T-helper 1 cell (primary cell): ENCODE measurements at places on chromosomes 5 and 9.

DNA sequence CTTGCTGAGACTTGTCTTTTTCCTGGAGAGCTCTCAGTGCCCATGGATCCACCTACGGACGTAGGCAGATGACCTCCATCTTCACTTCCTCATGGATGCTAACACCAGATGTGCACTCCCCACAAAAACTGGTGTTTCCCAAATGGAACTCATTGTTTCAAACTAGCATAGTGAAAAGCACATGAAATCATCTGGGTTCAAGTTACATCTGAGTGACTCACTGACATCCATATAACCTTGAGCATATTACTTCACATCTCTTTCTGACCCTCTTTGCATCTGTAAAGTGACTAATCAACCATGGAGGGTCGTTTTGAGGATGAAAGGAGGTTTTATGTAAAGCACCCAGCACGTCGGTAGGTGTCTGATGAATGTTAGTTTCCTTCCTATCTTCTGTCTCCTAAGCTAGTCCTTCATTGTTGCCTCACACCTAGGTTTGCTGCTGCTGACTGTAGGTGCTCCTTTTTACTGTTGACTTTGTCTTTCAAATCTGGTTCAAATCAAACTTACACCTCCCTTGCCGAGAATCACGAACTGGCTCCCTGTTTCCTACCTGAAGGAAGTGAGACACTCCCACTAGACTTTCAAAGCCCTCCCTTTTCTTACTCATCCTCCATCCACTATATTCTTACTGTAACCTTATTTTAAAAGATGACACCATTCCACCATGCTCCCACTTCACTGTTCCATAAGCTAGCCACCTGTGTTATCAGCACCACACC lies 10.3 kb downstream of the OCLN start:
- no peak for DNase-seq

DNA sequence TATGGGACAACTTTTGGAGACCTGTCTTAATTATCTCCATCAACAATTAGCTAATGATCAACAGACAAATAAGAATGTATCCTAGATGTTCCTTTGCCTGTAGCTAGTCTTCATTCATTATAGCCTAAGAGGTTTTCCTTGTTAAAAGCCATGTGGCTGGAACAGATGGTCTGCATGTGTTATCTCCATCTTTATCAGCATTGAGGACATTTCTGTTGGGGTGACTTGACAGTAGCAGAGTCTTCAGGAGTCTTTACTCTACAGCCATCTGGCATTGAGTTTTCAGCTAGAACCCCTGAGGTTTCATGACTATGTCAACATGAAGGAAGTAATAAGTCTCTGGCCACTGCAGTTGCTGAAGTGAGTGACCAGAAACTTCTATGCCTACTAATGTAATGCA lies 106.6 kb upstream of the TLE4 start:
- no peak for DNase-seq

GRCh38 chr9:684054-684890 lies 157.2 kb upstream of the DMRT1 start:
- no peak for DNase-seq

GRCh38 chr9:114908104-114908622 lies 22.2 kb downstream of the TNFSF8 start:
- no peak for DNase-seq

GRCh38 chr9:126521089-126521488 lies 92.6 kb upstream of the LMX1B start:
- DNase-seq: no peak

DNA sequence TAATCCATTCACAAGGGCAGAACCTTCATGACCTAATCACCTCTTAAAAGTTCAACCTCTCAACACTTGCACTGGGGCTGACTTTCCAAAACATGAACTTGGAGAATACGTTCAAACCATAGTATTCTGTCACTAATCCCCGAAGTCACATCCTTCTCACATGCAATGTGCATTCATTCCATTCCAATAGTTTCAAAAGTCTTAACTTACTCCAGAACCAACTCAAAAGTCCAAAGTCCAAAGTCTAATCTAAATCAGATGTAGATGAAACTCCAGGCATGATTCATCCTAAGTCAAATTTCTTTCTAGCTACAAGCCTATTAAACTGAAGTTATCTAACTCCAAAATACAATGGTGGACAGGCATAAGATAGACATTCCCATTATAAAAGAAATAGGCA lies 21.7 kb upstream of the ADAMTSL1 start:
- DNase-seq: no peak

- no peak for DNase-seq
Measured at GRCh38 chr5:120628156-120628555, 164.1 kb downstream of the PRR16 start.

- no peak for DNase-seq
Measured at GRCh38 chr9:34653151-34654072, 1.4 kb downstream of the IL11RA start.

GRCh38 chr9:126938327-126938726 lies 23.7 kb downstream of the RALGPS1 start:
- no peak for DNase-seq

- no peak for DNase-seq
Measured at GRCh38 chr9:87964826-87965225, 9.5 kb downstream of the CDK20 start.

DNA sequence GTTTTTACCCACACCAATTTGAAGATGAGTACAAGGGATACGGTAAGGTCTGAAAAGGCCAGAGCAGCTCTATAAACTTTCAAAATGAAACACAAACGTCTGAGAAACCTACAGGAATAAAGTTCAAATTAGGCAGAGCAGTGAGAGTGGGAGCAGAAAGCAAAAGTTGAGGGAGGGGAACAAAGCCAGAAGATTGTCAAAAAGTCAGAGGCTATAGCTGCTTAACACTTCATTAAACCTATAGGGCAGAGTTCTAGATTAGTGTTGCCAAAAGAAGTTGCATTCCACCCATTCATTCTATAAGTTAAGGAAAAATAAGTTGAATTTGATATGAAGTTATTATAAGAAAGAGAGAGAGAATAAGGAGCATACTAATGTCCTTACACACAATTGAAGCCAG lies 309.6 kb upstream of the CD180 start:
- no peak for DNase-seq

- no peak for DNase-seq
Measured at GRCh38 chr5:33291216-33292000, 149.4 kb upstream of the TARS1 start.

GRCh38 chr5:50807661-50808060 lies 141.2 kb downstream of the PARP8 start:
- no peak for DNase-seq

- no peak for DNase-seq
Measured at GRCh38 chr5:66329078-66329477, 185.0 kb downstream of the SREK1 start.

DNA sequence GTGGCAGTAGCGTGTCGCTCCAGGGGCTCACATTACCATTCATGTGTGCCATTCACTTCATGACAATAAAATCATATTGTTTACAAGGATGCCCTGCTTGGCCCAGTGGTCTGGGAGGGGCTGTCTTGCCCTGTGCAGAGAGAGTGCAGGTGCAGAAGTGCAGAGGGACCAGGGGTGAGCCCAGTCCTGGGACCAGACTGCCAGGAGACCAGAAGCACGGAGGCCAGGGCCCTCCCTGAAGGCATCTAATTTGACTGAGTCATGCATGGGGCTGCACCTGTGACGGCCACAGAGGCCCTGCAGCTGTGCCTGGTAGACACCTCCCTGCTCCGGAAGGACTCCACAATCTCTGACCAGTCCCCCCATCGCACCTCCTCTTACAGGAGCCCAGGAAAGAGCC lies 164.4 kb upstream of the FOXD4L5 start:
- no peak for DNase-seq

DNA sequence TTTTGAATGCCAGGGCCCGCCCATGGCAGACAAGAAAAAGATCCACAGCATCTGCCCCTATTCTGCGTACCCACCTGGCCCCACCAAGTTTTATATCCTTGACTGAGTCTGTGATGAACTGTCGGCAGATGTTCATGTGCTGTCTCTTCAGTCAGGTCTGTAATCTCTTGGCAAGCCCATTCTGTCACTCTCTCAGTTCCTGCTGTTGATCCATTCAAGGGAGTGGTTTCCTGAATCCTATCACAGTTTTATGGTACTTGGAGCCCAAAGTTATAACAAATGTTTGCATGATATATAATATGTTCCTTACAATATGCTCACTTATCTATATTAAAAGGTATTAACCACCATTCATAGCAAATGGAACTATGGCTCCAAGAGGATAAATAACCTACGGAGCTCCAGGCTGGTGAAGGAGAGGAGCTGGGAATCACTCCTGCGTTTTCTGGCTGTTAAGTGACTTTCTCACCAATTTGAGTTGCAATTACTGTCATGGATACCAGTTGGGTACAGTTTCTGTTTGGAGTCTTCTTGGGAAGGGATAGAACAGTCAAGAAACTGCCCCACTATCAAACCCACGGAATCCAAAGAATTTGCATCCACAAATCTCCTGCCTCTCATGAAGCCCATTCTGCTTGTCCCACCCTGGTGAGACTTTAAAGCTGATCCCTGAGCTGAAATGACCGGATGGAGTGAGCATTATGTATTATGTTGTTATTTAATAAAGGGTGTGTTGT lies 103.4 kb upstream of the SPRY4 start:
- DNase-seq: no peak

GRCh38 chr9:30507166-30507565 lies 1877.3 kb upstream of the ACO1 start:
- DNase-seq: no peak

GRCh38 chr5:175713930-175714329 lies 56.1 kb downstream of the HRH2 start:
- no peak for DNase-seq

DNA sequence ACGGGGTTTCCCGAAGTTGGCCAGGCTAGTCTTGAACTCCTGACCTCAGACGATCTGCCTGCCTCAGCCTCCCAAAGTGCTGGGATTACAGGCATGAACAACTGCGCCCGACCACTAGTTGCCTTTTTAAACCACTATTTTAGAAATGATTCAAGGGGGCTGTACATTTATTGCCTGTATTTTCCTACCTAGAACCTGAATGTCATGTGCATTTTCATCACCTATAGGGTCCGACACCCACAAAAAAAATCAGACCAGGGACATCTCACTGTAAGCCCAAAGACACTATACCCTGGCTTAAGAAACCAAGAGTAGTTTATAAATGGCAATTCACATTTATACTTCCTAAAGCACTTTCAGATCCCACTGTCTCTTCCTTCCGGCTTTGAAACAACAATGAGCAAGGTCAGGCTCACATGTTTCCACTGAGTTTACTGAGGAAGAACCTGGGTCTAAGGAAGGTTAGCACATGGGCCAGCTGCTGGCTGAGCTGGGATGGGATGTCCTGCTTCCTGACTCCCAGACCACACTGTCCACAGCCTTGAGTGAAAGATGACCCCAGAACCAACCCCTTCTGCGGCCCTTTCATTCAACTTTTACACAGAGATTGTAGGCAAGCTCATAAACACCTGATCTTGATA lies 87.3 kb downstream of the SERINC5 start:
- no peak for DNase-seq

DNA sequence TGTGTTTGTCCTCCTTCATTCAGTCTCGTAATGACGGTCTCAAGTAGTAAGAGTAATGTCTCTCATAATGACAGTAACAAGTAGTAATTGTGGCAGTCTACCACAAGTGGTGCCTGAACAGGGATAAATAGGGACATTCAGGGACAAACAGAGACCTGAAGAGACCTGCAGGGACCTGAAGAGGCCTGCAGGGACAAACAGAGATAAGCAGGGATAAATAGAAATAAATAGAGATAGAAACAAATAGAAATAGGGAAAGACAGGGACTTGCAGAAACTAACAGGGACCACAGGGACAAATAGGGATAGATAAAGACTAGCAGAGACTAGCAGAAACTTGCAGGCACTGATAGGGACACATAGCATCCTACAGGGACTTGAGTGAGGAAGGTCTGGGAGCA lies 7.9 kb downstream of the UGT3A2 start:
- DNase-seq: no peak

GRCh38 chr5:96031811-96032261 lies 70.2 kb upstream of the ELL2 start:
- no peak for DNase-seq

DNA sequence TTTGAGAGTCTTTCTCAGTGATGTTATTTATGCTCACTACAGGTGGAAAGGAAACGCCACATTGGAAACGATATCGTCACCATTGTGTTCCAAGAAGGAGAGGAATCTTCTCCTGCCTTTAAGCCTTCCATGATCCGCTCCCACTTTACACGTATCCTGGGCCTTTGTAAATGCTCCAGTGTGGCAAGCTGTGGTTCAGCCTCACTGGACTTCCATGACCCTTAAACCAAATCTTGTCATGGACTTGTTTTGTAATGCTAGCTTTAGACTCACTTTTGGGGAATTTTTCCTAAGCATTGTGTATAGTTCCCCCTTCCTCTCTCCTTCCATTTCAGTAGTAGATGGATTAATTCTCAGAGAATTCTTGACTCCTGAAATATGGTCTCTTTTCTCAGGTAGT lies 60.9 kb upstream of the SLC2A8 start:
- DNase-seq: no peak

GRCh38 chr9:33111631-33112030 lies 35.2 kb upstream of the SMU1 start:
- no peak for DNase-seq

- no peak for DNase-seq
Measured at GRCh38 chr5:173314166-173314952, 13.9 kb downstream of the STC2 start.

DNA sequence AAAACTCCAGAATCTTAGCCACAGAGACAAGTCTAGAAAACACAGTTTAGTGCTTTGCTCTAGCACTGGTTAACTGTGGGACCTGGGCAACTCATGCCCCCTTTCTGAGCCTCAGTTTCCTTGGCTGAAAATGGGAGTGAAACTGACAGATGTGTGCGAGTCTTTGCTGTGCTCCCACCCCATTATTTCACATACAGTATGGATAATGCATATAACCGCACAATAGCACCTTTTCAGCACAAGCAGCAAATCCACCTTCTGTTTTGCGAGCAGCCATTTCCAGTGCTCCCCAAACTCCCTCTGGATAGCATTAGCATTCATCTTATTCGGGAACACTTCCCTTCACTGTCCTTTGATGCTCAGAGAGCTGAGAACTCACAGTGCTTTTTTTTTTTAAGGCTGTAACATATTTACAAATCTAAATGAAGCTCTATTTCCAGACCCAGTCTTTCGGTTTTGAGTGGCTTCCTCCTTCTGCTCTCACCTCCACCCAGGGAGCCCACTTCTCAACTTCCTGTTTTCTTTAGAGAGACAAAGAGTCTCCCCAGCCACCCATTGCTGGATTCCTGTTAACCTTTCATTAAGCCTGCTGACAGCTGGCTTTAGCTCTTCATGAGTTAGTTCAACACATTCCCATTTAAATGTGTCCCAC lies 49.2 kb downstream of the TIMD4 start:
- DNase-seq: peak; percentile 12

DNA sequence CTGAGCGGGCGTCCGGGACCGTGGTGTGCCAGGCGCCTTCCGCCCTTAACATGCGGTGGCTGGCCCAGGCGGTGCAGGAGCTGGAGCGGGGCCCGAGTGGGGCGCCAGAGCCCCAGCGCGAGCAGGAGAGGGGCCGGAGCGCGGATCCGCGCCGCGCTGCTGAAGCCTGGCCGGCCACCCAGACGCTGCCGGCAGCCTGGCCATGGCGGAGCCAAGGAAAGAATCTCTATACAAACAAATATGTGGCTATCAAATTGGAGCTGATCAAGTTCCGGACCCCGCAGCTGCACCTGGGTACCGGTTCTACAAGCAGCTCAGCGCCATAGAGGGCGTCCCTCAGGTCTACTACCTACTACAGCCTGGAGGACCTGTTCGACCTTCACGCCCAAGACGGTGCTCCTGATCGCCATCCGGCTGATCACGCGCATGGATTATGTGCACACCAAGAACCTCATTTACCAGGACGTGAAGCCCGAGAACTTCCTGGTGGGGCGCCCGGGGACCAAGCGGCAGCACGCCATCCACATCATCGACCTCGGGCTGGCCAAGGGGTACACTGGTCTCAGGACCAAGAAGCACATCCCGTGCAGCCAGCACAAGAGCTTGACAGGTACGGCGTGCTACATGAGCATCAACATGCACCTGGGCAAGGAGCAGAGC lies 55.8 kb downstream of the JAK2 start:
- no peak for DNase-seq
